CD4-positive, alpha-beta T cell treated with Interleukin-15 for 4 hours (primary cell): ENCODE measurements at places on chromosomes 1 and 21.

DNA sequence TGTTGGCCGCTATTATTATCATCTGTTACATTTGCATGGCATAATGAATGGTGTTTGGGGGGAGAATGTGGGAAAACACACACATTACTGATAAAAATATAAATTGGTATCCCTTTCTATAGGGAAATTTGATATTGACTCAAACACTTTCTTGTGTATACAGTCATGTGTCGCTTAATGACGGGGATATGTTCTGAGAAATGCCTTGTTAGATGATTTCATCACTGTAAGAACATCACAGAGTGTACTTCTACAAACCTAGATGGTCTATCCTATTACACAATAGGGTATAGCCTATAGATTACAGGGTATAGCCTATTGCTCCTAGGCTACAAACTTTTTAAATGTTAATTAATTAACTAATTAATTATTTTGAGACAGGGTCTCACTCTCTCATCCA, 67.2 kb upstream of the B3GALNT2 start:
- DNase-seq, result no peak

- DNase-seq, result no peak
Measured at GRCh38 chr1:57325536-57325935, 98.3 kb downstream of the DAB1 start.

GRCh38 chr21:41374177-41374712, 12.4 kb downstream of the MX2 start:
- no peak for DNase-seq

- DNase-seq, result no peak
Measured at GRCh38 chr21:43750339-43751033, 25.6 kb downstream of the CSTB start.
